ENCODE measurements at places on chromosomes 4 and X. TPM values are rescaled to one million over a fixed set of nuclear protein-coding genes. Genes with fewer than 3 reads are reported as not detected.

The MAGEA9B gene
- not detected for total RNA-seq

The VCX3B gene
- 0.38 TPM for total RNA-seq

The SH3D19 gene
- total RNA-seq: 36.8 TPM

The LDB2 gene
- 59.9 TPM for total RNA-seq

The MPC1L gene
- not detected for total RNA-seq

The SLC16A2 gene
- total RNA-seq: 13.8 TPM

The SLC6A14 gene
- not detected for total RNA-seq

DNA sequence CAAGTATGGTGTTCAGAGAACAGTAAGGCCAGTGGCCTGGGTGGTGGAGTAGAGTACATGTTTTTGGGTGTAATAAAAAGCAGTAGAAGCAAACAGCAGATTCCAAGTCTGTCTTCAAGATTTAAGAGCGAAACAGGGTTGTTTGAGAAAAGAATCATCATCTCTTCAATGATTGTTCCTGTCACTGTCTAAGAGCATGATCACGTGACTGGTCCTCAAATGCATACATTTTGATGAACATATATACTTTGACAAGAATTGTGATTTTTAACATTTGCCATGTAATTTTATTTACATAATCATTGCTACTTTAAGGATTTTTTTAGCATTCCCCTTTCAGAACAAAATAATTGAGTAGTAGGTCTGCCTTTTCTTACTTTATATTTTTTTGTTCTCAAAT is 252.6 kb upstream of the GPR101 start:
- H3K36me3 ChIP-seq: no peaks in the 10 kb centered on the region
- no peaks in the 10 kb centered on the region for H3K27me3 ChIP-seq

GRCh38 chrX:67568769-67569168 is 24.9 kb downstream of the AR start:
- no peaks in the 10 kb centered on the region for H3K27me3 ChIP-seq
- H3K4me1 ChIP-seq: no peaks in the 10 kb centered on the region
- H3K27ac ChIP-seq: no peak overlapping the region

DNA sequence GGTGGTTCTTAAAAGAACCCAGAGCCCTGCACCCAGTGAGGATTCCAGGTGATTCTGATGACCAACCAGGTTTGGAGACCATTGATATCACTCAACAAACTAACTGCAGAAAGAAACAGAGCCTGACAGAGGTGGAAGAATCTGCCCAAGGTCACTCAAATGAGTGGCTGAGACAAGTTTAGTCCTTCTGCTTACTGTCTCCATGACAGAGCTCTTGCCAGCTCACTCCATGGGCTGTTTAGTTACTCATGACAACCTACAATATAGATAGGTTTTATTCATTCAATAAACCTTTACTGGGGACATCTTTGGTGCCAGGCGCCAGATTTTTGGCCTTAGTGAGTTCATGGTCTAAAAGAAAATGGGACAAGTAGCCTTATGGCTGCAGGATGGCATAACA is 124.3 kb downstream of the RAB28 start:
- no peaks in the 10 kb centered on the region for H3K27me3 ChIP-seq
- H3K4me1 ChIP-seq: no peaks in the 10 kb centered on the region
- H3K4me3 ChIP-seq: no peak overlapping the region
- H3K27ac ChIP-seq: no peak overlapping the region

- no peak overlapping the region for H3K4me3 ChIP-seq
- no peaks in the 10 kb centered on the region for H3K27me3 ChIP-seq
- no peak overlapping the region for H3K27ac ChIP-seq
- no peaks in the 10 kb centered on the region for H3K36me3 ChIP-seq
These were observed 24.6 kb downstream of the SLC7A11 start for GRCh38 chr4:138217567-138217966.

DNA sequence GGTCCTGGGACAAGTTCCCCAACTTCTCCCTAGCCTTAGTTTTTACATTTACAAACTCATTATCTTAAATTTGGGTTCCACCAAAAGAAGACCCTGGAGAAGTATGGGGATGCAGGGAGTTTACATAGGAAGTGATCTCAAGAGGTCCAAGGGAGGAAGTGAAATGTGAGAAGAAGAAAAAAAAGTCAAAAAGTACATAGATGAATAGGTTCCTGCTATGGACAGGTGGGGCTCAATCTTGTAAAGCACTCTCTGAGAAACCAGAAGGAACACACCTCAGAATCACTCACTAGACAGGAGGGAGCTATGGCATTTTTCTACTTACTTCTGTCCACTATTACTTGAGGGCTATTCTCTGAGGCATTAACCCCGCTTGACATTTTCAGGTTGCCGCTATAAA is 56.6 kb downstream of the ARHGAP6 start:
- H3K4me3 ChIP-seq: no peak overlapping the region
- no peak for DNase-seq
- no peaks in the 10 kb centered on the region for H3K36me3 ChIP-seq
- H3K4me1 ChIP-seq: no peaks in the 10 kb centered on the region

- DNase-seq: no peak
- H3K4me3 ChIP-seq: no peak overlapping the region
- H3K27me3 ChIP-seq: no peaks in the 10 kb centered on the region
- H3K4me1 ChIP-seq: no peaks in the 10 kb centered on the region
These were observed 2.7 kb upstream of the SRPK3 start for GRCh38 chrX:153778181-153778580.

DNA sequence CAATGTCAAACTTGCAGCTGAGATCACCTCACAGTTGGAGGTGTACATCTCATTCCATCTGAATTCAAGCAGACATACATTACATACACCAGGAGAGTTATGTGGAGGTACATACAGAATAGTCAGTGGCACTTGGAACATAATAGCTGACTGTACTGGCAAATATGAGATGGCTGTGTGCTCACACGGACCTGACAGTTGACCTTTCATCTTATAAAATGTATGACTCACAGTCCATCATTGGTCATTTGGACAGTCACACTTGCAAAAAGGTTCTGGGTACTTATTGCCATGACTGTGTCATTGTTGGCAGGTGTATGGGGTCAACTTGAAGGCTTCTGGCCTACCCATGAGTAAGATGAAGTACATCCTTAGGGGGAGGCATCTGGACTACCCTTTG is 88.6 kb upstream of the WDR1 start:
- H3K27ac ChIP-seq: no peak overlapping the region
- no peak overlapping the region for H3K4me3 ChIP-seq
- no peaks in the 10 kb centered on the region for H3K36me3 ChIP-seq
- H3K4me1 ChIP-seq: no peaks in the 10 kb centered on the region
- H3K27me3 ChIP-seq: no peaks in the 10 kb centered on the region

DNA sequence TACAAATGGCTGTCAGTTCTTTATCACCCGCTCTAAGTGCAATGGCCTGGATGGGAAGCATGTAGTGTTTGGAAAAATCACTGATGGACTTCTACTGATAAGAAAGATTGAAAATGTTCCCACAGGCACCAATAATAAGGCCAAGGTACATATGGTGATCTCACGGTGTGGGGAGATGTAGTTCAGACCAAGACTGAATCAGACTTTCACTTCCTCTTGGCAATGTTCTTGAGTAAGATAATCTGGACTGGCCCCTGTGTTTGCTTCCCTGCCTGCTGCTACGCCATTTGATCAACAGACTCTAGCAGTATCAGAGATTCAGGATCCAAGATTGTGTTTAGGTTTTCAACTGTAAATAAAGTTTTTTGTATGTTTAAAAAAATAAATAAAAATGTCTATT is 682.2 kb upstream of the AMOT start:
- no peaks in the 10 kb centered on the region for H3K36me3 ChIP-seq
- no peaks in the 10 kb centered on the region for H3K4me1 ChIP-seq
- no peak overlapping the region for H3K4me3 ChIP-seq
- H3K27ac ChIP-seq: no peak overlapping the region

GRCh38 chrX:11665168-11666111 is at the start of gene ARHGAP6:
Gene ARHGAP6 (minus strand): TSS chrX:11665920. CDS start chrX:11664828, 1,092 bp downstream.
- no peaks in the 10 kb centered on the region for H3K36me3 ChIP-seq
- H3K4me3 ChIP-seq: peak within 1 kb of the TSS; percentile 50
- H3K27ac ChIP-seq: peak within 1 kb of the TSS; percentile 81

DNA sequence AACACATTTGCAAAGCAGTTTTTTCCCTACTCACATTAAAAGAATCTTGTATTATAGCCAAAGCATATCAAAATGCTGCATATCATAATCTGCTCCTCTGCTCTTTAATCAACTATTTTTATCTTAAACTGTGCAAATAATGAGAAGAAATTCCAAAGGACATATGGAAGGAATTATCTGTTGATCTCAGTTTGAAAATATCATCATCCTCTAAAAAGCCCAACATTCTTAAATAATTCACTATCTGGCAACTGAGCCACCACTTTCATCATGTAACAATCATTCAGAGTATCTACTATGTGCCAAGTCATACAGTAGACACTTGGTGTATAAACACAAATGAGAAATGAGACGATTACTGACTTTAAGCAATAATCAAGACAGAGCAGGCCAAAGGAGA is 63.0 kb downstream of the PRSS12 start:
- H3K36me3 ChIP-seq: no peaks in the 10 kb centered on the region
- no peaks in the 10 kb centered on the region for H3K27me3 ChIP-seq
- H3K4me3 ChIP-seq: no peak overlapping the region
- H3K4me1 ChIP-seq: no peaks in the 10 kb centered on the region
- no peak overlapping the region for H3K27ac ChIP-seq
- DNase-seq: no peak

GRCh38 chrX:115560978-115561604 is at the start of gene PLS3:
Gene PLS3 (plus strand): TSS chrX:115561174. CDS start chrX:115610251, 49,077 bp downstream.
- peak within 1 kb of the TSS; percentile 95 for H3K27ac ChIP-seq
- peaks cover 11% of the 10 kb centered on the region for H3K27me3 ChIP-seq
- DNase-seq: peak; percentile 94
- H3K36me3 ChIP-seq: no peaks in the 10 kb centered on the region
- peaks cover 3% of the 10 kb centered on the region for H3K4me1 ChIP-seq

GRCh38 chrX:97984641-97985040 is 1100.9 kb downstream of the RPA4 start:
- H3K4me1 ChIP-seq: no peaks in the 10 kb centered on the region
- H3K36me3 ChIP-seq: no peaks in the 10 kb centered on the region
- no peak overlapping the region for H3K4me3 ChIP-seq
- no peak for DNase-seq
- no peaks in the 10 kb centered on the region for H3K27me3 ChIP-seq

DNA sequence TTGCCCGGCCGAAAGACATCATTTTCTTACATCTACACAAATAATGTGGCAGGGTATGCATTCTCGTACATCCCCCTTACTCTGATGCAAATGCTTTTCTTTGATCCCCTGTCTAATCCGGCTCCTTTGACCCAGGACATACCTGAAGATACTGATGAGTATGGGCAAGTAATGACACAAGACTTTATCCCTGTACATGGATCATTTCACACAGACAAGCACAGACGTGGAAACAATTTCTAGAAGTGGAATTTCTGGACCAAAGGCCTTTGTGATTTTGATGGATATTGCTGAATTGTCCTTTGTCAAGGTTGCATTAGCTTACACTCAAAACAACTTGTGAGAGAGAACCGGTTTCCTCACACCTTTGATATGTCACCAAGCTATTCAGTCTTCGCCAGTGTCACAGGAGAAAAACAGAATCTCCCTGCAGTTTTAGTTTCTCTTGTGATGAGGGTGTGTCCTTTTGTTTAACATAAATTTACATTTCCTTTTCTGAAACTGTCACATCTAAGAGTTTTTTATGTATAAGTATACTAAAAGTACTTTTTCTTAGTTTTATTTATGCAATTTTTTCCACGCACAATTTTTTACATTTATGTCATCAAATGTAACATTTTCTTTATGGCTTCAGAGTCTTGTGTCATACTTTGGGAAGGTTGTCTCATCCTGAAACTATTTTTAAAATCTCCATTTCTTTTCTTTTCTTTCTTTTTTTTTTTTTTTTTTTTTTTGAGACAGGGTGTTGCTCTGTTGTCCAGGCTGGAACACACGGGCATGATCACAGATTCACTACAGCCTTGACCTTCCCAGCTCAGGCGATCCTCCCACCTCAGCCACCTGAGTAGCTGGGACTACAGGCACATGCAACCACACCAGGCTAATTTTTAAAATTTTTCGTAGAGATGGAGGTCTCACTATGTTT is 25.2 kb downstream of the RWDD4 start:
- peaks cover 2% of the 10 kb centered on the region for H3K4me1 ChIP-seq
- no peak overlapping the region for H3K4me3 ChIP-seq
- H3K27ac ChIP-seq: no peak overlapping the region

- no peak overlapping the region for H3K27ac ChIP-seq
- no peaks in the 10 kb centered on the region for H3K4me1 ChIP-seq
- no peaks in the 10 kb centered on the region for H3K27me3 ChIP-seq
- no peak for DNase-seq
- no peak overlapping the region for H3K4me3 ChIP-seq
These were observed 1537.8 kb upstream of the PABPC4L start for GRCh38 chr4:135739354-135739753.

- no peaks in the 10 kb centered on the region for H3K27me3 ChIP-seq
- H3K4me3 ChIP-seq: no peak overlapping the region
- no peak overlapping the region for H3K27ac ChIP-seq
- no peak for DNase-seq
- H3K4me1 ChIP-seq: no peaks in the 10 kb centered on the region
- H3K36me3 ChIP-seq: peaks cover 2% of the 10 kb centered on the region
These were observed 18.1 kb downstream of the OFD1 start for GRCh38 chrX:13752646-13753045.

Measured in kidney (tissue), 22 donors.